Right cardiac atrium (tissue), 5 donors: ENCODE measurements at places on chromosomes 5 and 9. TPM values are rescaled to one million over a fixed set of nuclear protein-coding genes. Genes with fewer than 3 reads are reported as not detected.

GRCh38 chr5:175718401-175719108 is 60.7 kb downstream of the HRH2 start:
- DNase-seq, result peak; percentile 73

- no peak for DNase-seq
Observed at GRCh38 chr9:19619221-19619620, 169.6 kb downstream of the SLC24A2 start.

GRCh38 chr9:35406183-35406959 is 83.5 kb upstream of the RUSC2 start:
- peak; percentile 82 for DNase-seq

Gene SLC6A19
- not detected for total RNA-seq

DNA sequence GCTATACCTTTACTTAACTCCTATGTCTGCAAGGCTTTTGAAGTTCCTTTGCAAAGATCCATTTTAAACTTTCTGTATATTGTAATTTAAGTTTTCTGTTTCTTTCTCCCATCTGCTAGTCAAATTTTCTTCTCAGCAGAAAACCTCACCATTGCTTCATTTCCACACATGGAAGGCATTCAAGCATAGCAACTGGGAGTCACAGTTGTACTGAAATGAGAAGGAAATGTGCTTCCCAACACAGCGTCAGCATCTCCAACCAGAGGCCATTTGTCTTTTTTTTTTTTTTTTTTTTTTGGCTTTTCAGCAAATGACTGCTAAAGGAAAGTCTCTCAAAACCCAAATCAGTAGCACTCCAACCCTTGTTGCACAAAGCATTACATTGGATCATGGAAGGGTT is 92.5 kb downstream of the RAB3C start:
- DNase-seq, result no peak

DNA sequence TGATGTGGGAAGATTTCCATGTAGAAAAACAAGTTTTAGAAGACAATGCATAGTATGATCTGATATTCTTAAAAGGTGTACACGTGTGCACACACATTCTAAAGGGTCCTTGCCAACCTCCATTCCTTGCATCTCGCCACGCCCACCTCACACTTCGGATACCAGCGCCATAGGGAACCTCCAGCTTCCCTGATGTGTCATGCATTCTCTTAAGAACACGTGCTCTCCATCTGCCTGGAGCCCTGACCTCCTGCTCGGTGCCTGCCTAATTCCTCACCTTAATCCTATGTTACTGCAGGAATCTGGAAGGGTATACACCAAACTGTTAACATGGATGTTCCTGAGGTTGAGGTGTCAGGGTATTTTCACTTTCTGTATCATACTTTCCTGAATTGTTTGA is 63.1 kb downstream of the PTCD2 start:
- no peak for DNase-seq

DNA sequence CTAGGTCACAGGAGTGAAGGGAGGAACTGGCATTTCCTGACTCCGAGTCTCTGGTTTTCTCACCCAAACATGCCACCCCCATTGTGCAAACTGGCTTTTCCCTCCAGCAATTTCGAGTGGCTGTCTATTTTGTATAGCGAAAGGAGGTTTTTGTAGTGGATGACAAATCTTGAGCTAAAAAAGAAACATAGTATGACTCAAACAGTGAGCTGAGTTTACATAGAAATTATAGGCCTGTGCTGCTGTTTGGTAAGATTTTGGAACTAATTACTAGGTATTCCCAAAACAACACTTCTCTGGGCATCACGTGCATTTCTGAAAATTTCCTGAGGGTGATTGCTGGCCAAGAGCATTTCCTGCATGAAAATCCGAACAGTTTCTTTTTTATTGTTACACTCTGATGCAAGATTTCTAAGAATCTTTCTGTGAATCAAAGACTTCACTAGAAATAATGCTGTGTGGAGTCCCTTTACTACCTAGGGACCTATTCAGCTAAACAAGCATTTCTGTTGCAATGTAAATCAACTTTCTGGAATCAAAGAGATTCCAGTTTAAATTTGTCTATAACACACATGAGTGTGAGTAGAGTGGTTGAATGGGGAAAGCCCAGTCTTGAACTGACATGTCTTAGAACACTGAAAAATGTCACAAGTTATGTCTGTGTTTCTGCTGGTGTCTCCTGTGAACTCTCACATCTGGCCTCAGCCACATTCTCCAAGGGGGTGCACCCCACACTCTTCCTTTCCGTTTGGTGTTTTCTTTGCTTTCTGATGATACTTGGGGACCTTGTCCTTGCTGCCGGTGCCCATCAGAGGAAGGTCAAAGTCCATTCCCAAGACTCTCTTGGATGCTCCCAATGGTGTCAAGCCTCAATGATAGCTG is 33.3 kb upstream of the DAPK1 start:
- DNase-seq, result no peak

- DNase-seq, result no peak
Observed at GRCh38 chr9:73869264-73869663, 627.9 kb upstream of the RORB start.

DNA sequence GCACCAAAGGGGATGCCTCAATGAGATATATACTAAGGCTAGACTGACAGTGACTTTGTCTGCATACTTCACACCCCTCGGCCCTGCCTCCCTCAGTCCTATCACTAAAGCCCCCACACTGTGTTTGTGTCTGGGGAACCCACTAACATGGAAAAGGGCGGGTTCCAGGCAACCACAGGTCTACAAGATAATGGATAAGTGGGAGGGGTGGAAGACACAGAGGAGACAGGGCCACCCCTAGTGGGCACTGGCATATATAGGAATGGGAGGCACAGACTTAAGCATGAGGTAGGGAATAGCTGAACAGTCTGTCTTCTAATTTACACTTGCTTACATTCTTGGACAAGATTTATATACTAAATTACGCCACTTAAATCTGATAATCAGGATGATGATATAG is 74.0 kb downstream of the SLIT3 start:
- DNase-seq, result no peak

DNA sequence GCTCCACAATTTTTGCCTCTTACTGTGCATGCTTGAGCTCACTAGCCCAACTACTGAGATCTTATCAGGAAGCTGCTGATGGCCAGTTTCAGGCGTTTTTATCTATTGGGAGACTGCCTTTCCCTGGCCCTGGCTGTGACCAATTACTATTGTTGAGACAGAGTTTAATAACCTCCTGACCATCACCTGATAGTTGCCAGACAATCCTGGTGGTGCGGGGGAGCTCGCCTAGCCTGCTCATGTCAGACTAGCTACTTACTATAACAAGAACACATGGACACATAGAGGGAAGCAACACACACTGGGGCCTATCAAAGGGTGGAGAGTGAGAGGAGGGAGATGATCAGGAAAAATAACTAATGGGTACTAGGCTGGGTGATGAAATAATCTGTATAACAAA is 13.0 kb upstream of the OXCT1 start:
- DNase-seq, result no peak
